G401 (cell line): ENCODE measurements at places on chromosomes 5 and 9.

DNA sequence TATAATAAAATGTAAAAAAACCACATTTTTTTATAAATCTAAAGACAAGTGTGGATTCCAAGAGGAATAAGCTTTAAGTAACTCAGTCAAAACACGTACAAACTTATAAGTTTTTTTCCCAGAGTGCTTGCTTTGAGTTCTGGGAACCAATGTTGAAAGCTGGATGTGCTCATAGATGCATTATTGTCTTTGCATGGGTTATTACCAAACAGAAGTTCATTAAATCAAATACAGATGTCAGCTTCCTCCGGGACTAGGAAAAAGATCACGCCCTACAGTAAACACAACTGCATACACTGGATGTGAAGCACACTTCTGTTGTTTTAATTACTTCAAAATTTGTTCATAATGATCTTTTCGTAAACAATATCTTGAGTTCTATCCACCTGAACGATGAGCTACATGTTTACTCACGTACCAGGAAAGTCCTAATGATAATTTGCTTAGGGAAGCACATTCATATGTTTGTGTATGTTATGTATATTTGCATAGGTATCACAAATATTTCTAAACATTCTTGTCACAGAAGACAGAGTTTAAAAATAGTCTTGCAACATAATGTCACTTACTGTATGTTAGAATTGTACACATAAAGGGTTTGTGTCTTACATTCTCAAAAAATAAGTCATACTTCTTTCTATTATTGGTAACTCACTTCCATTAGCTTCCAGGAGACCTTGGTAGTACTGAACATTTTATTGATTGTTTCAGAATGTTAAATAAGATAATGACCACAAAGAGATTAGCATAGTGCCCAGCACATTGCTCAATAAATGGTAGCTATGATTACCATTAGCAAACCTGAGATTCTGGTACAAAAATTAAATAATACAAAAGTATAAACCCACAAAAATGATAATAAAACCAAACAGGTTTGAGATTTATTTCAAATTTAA, 427.4 kb downstream of the CETN3 start:
- no peak for DNase-seq

- DNase-seq, result no peak
Measured at GRCh38 chr5:143182901-143183820, 220.3 kb downstream of the NR3C1 start.

DNA sequence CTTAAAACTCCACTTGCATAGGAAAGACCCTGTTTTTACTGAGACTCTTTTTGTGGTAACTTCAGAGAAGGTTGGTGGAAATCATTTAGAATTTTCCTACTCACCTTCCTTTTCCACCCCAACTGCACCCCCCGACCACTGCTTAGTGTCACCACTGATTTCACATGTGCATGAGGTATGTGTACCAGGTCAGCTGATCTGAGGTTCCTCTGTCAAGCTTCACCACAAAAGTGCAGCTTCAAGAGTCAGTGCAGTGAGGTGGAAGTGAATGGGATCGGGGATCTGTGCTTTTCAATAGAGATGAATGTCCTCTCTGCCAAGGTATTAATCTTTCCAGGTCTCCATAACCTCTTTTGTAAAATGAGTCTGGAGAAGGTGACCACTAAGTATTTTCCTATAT, 260.5 kb upstream of the WWC1 start:
- no peak for DNase-seq

DNA sequence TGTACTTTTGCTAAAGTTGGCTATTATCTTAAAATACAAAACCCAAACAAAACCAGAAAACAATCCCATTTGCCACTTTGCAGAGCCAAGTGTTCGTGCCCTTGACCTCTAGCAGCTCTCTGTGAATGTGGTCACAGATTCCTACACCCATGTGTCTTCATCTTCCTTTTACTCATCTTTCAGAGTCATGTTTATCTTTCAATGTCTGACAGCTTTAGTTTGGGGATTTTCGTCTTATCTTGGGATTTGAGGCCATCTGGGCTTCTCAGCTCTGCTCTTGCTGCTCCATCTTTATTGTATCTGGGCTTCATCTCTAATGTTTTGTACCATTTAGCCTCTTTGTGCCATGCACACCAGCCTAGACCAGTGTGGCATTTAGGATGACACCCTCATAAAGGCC, 81.0 kb downstream of the DAPK1 start:
- DNase-seq, result no peak

GRCh38 chr5:114948363-114948762, 221.3 kb downstream of the TRIM36 start:
- no peak for DNase-seq

GRCh38 chr9:83744206-83744605, 36.4 kb upstream of the UBQLN1 start:
- no peak for DNase-seq

DNA sequence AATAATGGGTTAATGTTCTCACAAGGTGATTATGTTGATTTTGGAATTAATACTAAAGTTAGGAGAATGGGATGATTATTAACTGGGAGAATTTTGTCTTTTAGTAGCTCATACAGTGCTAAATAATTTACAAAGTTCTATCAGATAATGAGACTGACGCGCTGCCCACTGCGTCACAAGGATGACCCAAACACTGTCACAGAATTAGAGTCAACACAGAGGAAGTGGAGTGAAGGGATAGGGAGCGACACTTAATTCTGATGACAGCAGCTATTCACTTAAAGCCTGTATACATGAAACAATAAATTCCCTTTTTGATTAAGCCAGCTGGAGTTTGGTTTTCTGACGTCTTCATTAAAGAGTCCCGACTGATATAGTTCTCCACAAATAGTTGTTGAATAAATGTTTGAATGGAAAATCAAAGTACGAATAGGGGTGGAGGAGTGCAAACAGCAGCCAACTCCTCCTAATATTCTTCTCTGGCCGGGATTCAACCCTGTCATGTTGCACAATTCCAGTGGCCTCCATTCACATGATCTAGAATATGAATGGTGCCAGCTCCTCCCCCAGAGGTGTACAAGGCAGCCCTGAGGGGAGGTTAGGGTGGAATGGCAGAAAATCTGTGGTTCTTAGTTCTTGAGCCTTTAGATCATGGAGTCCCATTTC, 140.3 kb downstream of the PCSK1 start:
- no peak for DNase-seq

DNA sequence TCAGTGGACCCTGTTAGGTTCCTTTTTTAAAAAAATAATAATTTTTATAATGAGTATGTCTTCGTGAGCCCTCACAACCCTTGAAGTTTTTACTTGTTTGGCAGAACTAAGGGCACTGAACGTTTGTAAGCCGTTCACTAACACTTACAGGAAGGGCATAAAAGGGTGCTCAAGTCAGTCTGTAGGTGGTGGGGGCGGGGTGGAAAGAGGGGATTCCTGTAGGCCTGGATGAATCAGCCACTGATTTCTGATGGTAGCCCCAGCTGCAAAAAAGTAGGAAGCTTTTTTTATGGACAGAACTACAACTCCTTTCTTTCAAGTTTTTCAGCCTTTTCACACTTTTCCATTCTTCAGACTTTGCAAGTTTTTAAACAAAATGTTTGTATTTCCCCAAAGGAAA, 35.8 kb downstream of the PIK3R1 start:
- DNase-seq, result no peak

- no peak for DNase-seq
Measured at GRCh38 chr9:18707489-18708205, 233.7 kb downstream of the ADAMTSL1 start.

- DNase-seq, result no peak
Measured at GRCh38 chr9:129284607-129285291, 106.7 kb upstream of the IER5L start.

DNA sequence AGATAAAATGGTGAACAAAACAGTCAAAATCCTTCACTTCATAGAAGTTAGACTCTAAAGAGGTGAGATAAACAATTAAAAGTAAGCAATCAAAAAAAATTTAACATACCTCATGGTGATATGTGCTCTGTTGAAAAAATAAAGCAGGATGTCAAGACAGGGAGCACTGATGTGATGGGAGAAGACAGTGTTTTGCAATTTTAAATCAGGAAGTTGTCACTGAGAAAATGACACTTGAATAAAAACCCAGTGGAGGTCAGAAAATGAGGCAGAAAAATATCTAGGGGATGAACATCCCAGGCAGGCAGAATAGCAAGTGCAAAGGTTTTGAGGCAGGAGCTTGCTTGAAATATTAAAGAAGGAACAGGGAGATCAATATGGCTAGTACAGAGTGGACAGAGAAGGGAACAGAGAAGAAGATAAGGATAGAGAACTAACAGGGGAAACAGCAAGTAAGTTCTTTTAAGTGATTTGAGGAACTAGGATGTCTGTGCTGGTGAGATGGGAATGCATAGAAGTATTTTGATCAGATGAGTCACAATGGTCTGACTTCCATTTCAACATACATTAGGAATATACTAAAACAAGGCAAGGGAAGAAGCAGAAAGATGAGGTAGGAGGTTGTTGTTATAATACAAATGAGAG, 130.4 kb downstream of the CHSY3 start:
- no peak for DNase-seq

DNA sequence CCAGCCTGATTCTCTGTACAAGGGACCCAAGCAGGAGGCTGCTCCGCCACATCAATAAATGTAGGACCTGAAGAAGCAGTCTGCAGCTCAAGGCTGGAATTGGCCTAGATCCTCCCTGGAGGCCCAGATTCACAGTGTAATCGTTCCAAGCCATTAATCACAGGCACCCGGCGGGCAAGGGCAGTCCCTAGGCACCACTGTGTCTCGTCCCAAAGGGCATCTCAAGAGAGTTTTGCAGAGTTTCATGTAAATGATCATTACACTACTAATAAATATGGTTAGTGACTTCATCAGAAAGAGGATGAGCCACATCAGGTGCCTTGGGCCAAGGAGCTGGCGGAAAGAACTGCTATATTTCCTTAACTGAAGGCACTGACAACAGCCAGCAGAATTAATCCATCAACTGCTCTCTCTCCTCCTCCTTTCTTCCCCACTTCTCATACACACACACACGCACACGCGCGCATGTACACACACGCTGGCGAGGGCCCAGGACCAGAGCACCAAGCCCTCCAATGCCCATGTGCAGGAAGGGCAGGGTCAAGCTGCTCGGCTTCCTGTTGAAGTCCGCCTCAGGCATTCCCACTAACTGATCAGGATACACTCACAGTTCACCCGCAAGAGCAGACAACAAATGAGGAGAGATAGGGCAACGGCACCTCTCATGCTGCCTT, 33.9 kb downstream of the GNAQ start:
- DNase-seq, result no peak

DNA sequence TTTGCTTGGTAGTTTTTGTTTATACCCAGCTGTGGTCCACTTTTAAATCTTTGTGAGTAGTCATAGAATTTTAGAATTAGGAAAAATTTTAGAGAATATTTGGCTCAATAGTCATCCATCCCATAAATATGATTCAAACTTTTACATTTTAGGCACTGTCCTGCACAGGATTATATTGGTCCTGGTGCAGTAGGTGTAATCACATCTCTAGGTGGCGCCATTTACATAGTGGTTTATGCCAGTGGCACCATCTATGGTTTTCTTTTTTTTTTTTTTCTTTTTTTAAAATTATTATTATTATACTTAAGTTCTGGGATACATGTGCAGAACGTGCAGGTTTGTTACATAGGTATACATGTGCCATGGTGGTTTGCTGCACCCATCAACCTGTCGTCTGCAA, 260.7 kb upstream of the KCNN2 start:
- peak; percentile 8 for DNase-seq
